Esophagus squamous epithelium (tissue), 5 donors: ENCODE measurements at places on chromosomes 6 and 20. TPM values are rescaled to one million over a fixed set of nuclear protein-coding genes. Genes with fewer than 3 reads are reported as not detected.
A peak's percentile ranks its signal among the peaks of the same experiment; 100 is the strongest.

GRCh38 chr20:19777315-19777714 is 19.3 kb downstream of the RIN2 start:
- H3K36me3 ChIP-seq = no peaks in the 10 kb centered on the region
- H3K27me3 ChIP-seq = no peaks in the 10 kb centered on the region
- peaks cover 7% of the 10 kb centered on the region for H3K4me1 ChIP-seq
- DNase-seq = no peak
- no peak overlapping the region for H3K4me3 ChIP-seq
- no peak overlapping the region for H3K27ac ChIP-seq

Gene ENPP5
- 1.4 TPM for total RNA-seq

Gene HLA-DPB1
- 3.2 TPM for total RNA-seq

GRCh38 chr20:48236000-48236970 is 451.0 kb upstream of the SULF2 start:
- H3K36me3 ChIP-seq = no peaks in the 10 kb centered on the region
- no peak overlapping the region for H3K4me3 ChIP-seq
- no peak for DNase-seq
- H3K4me1 ChIP-seq = no peaks in the 10 kb centered on the region

DNA sequence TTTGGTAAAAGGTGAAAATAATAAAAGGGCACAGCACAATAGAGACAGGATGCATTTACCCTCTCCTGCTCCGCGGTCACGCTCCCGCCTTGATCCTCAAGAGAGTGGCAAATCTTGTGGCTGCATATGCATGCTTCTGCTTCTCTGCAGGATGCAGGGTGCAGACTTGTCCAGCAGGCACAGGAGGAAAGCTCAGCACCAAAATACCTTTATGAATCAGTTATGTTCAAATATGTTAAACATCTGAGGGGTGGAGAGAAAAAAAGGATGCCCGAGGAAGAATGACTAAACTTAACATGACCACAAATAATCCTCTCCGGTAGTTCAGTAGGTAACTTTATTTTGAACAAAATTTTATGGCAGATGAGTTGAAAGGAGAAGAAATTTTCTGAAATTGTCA is 366.1 kb upstream of the SOX4 start:
- no peak overlapping the region for H3K4me3 ChIP-seq
- no peaks in the 10 kb centered on the region for H3K36me3 ChIP-seq

Gene PPP1R16B
- 0.99 TPM for total RNA-seq

GRCh38 chr6:143457563-143458359 is 7.2 kb downstream of the PEX3 start:
- no peaks in the 10 kb centered on the region for H3K36me3 ChIP-seq
- no peak overlapping the region for H3K4me3 ChIP-seq
- H3K27ac ChIP-seq = no peak overlapping the region
- H3K27me3 ChIP-seq = no peaks in the 10 kb centered on the region
- peaks cover 61% of the 10 kb centered on the region for H3K4me1 ChIP-seq

DNA sequence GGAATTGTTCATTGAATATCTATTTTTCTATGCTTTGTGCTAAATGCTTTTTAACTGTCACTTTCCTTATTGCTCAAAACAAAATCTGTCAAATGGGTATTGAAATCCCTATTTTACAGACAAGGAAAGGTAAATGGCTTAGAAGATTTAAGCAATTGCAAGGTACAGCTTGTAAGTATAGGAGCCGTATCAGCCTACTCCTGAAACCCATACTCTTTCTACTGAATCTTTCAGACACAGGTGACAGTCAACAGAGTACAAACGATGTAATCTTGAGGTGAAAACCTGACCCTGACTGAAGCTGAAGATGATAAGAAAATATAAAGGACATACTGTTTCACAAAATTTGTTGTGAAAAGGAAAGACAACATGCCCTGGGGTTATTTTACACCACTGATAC is 7.0 kb upstream of the COX7A2 start:
- H3K4me1 ChIP-seq = no peaks in the 10 kb centered on the region
- H3K36me3 ChIP-seq = no peaks in the 10 kb centered on the region
- no peak overlapping the region for H3K27ac ChIP-seq
- H3K4me3 ChIP-seq = no peak overlapping the region
- DNase-seq = no peak
- no peaks in the 10 kb centered on the region for H3K27me3 ChIP-seq

Gene PRPH2
- not detected for total RNA-seq

Gene TSPO2
- not detected for total RNA-seq

Gene FOXA2
- total RNA-seq = 0.13 TPM

DNA sequence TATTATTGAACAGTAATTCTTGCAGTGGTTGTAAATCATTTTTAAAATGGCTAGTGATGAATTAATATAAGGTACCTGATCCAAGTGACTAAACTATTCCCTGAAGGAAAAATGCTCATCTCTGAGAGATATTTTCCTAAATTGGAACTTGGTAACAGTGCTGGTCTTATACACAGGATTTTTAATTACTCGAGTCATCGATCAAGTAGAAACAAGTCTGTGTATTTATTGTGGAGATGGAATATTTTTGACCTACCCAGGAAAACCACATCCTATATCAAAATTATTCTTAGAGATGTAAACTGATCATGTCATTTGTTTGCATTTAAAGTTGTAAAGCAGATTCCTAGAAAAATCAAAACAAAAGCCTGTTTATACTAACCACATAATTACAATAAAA is 166.9 kb downstream of the MOXD1 start:
- DNase-seq = no peak
- H3K4me3 ChIP-seq = no peak overlapping the region
- no peak overlapping the region for H3K27ac ChIP-seq
- no peaks in the 10 kb centered on the region for H3K4me1 ChIP-seq
- H3K36me3 ChIP-seq = no peaks in the 10 kb centered on the region

Gene CFB
- 81.1 TPM for total RNA-seq

Gene CCN5
- total RNA-seq = 39.5 TPM

- DNase-seq = no peak
- no peak overlapping the region for H3K27ac ChIP-seq
- no peaks in the 10 kb centered on the region for H3K36me3 ChIP-seq
- no peak overlapping the region for H3K4me3 ChIP-seq
- H3K4me1 ChIP-seq = no peaks in the 10 kb centered on the region
These were observed 26.8 kb downstream of the PTCHD4 start for GRCh38 chr6:48084201-48084600.

DNA sequence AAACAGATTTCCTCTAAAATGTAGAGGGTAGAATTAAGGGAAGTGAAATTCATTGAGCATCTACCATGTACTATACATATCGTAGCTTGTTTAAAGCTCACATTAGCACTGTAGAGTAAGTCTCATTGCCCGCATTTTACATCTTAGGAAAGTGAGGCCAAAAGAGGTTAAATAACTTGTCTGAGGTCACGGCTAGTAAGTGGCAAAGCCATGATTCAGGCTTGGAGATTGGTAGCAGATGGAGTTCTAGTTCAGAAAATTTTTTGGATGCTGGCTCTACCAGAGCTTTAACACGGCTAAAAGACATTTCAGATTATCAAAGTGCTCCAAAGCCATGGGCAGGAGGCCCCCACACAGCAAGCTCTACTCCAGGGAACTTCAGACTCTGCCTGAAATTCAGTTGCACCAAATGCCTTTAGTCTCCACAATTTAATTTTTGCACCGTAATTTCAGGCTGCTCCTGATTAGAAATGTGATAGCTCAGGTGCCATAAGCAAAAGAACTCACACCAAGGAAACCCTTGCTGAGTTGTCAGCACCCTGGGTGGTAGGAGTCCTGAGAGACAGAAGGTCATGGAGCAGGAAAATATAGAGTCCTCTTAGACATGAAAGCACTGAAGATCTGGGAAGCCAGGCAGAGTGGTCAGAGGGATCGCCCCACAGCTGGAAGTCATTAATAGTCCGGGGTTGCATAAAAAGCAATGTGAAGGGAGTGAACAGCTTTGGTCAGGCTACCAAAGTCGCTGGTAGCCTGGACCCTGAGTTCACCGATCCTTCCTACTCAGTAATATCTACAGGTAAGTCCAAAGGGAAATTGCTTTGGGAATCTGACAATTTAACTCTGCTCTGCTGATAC is 55.2 kb upstream of the ASIP start:
- peaks cover 11% of the 10 kb centered on the region for H3K4me1 ChIP-seq
- H3K27ac ChIP-seq = no peak overlapping the region
- H3K27me3 ChIP-seq = no peaks in the 10 kb centered on the region
- H3K36me3 ChIP-seq = no peaks in the 10 kb centered on the region

DNA sequence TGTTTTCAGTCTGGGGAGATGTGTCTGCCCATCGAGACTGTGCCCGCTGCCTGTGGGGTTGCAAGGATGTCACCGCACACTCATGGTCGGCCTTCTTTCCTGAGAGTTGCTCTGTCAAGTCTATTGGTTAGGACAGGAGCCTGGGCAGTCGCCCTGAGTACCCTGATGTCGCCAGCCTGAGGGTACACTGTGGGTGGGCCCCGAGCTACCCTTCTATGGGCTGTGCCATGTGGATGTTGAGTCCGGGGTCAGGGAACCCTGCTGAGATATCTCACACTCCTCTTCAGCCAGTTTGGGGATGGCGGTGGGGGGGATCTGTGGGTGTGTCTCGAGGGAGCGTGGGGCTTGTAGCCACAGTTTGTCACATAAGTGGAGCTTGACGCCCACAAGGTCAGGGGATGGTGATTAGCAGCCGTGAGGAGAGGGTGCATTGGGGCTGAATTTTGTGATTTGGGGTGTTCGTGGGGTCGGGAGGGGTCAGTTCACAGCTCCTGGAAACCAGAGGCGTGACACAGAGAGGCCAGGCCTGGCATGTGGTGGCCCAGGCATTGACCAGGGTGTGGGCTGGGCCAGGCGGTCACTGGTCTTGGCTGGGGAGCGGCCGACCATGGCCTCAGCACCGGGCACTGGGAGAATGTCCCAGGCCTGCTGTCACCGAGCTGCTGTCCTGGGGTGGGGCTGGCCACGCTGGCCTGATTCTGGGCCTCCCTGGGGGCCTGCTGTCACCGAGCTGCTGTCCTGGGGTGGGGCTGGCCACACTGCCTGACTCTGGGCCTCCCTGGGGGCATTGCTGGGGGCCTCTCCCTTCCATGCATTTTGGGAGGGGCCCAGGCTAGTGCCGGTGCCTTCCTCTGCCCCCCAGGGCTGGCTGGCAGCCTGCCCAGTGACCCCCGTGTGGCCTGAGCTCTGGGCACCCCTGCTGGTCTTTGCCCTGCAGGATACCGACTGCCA is 1.6 kb upstream of the NPBWR2 start:
- H3K4me1 ChIP-seq = no peaks in the 10 kb centered on the region
- H3K27ac ChIP-seq = no peak overlapping the region
- H3K27me3 ChIP-seq = no peaks in the 10 kb centered on the region
- DNase-seq = no peak

Gene IL17A
- not detected for total RNA-seq

Gene GCNT2
- total RNA-seq = 10.2 TPM

GRCh38 chr6:165146456-165146855 is 162.9 kb downstream of the C6orf118 start:
- no peak overlapping the region for H3K4me3 ChIP-seq
- no peaks in the 10 kb centered on the region for H3K36me3 ChIP-seq
- H3K4me1 ChIP-seq = no peaks in the 10 kb centered on the region
- no peak overlapping the region for H3K27ac ChIP-seq
- no peak for DNase-seq

GRCh38 chr6:40545954-40546353 is 41.2 kb downstream of the LRFN2 start:
- no peaks in the 10 kb centered on the region for H3K36me3 ChIP-seq
- H3K4me3 ChIP-seq = no peak overlapping the region
- H3K27ac ChIP-seq = no peak overlapping the region
- no peak for DNase-seq

DNA sequence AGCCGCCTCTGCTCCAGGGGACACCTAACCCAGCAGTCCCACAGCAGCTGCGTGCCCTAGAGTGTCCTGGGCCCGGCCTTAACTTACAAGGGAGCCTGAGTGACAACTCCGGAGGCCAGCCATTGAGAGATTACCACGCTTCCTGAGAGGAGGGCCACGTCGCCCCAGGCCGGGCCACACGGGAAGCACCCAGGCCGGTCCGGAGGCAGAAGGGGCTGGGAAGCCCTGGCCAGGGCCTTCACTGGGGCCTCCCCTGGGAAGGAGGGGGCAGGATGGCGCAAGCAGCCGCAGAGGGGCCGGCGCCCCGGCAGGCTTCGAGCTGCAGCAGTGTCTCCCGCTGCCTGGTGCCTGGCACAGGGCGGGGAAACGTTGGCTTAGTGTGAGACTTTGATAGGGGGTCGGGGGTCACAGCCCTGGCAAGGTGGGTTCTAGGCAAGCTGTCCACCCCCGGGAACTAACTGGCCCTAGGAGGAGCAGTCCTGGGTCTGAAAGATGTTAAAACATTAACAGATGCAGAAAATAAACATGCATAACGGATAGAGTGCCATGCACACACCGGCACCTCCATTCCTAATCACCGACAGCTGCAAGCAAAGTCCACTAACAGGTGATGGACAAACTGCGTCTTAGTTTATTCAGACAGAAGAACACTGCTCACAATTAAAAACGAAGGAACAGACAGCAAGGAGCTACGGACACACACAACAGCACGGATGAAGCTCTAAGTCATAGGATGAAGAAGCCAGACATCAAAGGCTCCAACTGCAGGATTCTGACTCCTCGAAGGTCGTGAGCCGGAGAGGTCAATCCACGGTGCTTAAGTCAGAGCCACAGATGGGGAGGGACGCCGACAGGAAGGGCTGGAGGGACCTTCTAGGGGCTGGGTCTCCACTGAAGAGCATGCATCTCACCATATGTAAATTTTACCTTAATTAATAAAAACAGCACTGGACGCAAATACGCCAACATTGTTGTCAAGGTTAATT is 17.4 kb downstream of the CHRNA4 start:
- H3K4me1 ChIP-seq = no peaks in the 10 kb centered on the region
- no peak for DNase-seq
- no peaks in the 10 kb centered on the region for H3K36me3 ChIP-seq
- H3K27ac ChIP-seq = no peak overlapping the region

Gene DUSP15
- 0.38 TPM for total RNA-seq

GRCh38 chr20:19888269-19888671 is 128.9 kb upstream of the NAA20 start:
- no peak for DNase-seq
- H3K4me1 ChIP-seq = peaks cover 55% of the 10 kb centered on the region
- peak overlapping the region; percentile 52 for H3K27ac ChIP-seq
- H3K27me3 ChIP-seq = no peaks in the 10 kb centered on the region
- H3K36me3 ChIP-seq = no peaks in the 10 kb centered on the region

DNA sequence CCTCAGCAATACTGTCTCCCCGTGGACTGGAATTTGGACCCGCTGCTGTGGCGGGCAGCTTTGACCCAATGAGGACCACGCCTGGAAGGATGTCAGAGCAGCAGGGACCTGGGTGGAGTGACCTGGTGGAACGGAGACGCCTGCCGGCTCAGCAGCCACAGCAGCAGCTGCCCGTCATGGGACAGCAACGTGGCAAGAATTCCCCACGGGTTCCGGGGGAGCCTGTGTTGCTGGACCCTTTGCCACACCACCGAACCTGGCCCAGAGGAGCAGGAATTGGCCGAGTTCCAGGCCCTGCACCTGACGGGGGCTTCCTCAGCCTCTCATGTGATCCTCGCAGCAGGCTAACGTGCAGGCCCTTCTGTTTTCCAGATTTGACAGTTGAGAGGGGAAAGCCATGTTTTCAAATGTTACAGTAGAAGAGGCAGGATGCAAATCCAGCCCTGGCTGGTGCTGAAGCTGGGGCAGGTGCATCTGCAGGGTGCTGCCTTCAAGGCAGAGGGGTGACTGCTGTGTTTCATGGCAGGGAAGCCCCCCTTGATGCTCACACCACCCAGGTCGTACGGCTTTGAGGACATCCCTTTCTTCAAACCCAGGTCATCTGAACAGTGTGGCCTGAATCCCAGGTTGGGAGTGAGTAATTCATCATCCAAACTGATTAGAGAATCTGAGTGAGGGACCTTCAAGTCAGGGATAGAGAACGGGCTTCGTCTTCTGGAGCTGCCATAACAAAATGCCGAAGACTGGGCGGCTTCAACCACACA is 93.4 kb downstream of the THBS2 start:
- H3K4me1 ChIP-seq = peaks cover 46% of the 10 kb centered on the region
- no peaks in the 10 kb centered on the region for H3K27me3 ChIP-seq
- no peak for DNase-seq
- H3K4me3 ChIP-seq = no peak overlapping the region
- H3K36me3 ChIP-seq = no peaks in the 10 kb centered on the region

- H3K4me3 ChIP-seq = no peak overlapping the region
These were observed 31.9 kb downstream of the HUS1B start for GRCh38 chr6:624979-625378.
